ENCODE measurements at places on chromosomes 4 and X.

DNA sequence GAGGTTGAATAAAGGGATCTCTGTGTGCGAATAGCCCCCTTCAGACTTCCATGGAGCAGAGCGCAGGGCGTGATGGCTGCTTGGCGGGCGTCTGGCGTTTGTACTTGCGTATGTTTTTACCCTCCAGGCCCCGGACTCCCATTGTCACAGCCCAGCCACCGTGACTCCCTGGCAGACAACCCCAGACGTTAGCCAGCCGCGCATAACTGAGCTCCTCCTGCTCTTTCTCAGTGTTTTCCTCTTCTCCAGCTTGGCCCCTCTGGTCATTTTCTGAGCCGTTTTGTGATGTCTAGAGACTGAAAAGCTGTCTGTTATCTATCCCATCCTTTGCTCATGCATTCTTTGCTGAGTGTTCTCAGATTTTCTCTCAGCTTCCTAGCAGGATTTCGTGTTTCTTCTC, 54.3 kb downstream of the IGFBP7 start:
- no peak for DNase-seq

- DNase-seq, result no peak
Measured at GRCh38 chr4:37434469-37434868, 189.9 kb downstream of the NWD2 start.

DNA sequence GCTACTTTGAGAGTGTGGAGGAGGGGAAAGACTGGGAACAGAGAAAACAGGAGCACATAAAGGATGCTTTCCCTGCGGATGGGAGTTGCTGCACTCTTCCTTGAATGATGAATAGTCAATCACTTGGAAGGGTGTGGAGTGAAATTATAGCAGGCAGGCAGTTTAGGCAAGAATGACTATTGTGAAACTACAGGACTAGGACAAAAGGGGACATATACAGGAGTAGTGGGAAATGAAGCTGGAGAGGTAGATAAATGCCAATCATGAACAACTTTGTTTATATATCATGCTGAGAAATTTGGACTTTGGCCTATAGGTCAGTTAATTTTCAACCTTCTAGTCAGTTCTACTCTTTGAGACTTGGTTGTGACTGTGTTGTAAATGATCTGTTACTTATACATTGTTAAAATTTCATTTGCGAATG, 76.9 kb downstream of the PAQR3 start:
- DNase-seq, result no peak

GRCh38 chr4:165207431-165208220, at the start of gene KLHL2:
TSS of gene KLHL2 (plus strand) at chr4:165207561. CDS start at chr4:165207877, 316 bp downstream.
- peak; percentile 43 for DNase-seq

DNA sequence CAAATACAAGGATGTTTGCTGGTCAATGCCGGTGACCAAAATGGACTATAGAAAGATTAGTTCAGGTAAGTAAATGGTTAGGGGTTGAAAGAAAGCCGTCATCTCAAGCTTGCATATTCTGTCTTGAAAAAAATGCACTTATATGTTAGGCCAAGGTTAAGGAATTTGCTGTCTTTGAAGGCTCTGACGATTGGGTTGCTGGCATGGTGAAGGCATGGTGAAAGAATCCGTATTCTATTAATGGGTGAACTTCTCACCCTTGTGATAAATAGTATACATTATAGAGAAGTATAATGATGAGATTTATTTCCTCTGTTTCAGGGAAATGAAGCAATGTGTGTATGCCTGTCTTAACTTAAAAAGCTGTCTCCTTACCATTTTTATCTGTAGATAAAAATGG, 132.6 kb downstream of the ADGRL3 start:
- DNase-seq, result no peak

GRCh38 chr4:147368948-147369347, 111.9 kb upstream of the EDNRA start:
- no peak for DNase-seq

GRCh38 chr4:117971403-117971802, 62.9 kb upstream of the NDST3 start:
- DNase-seq, result no peak

- no peak for DNase-seq
Measured at GRCh38 chr4:29549342-29549741, 1170.8 kb upstream of the PCDH7 start.

- no peak for DNase-seq
Measured at GRCh38 chrX:43718081-43718480, 62.0 kb downstream of the MAOA start.

DNA sequence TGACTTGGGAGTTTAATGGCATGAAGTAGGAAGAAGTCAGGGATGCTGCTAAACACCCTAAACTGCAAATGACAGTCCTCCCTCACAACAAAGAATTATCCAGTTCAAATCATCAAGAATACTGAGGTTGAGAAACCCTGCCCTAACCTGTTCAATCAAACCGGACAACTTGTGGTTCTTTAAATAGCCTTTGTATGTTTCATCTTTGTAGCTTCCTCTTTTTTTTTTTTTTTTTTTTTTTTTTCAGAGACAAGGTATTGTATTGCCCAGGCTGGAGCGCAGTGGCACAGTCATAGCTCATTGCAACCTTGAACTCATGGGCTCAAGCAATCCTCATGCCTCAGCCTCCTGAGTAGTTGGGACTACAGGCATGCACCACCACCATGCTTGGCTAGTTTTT, 52.5 kb upstream of the TTC29 start:
- DNase-seq, result no peak

GRCh38 chr4:88758264-88758663, 60.6 kb upstream of the NAP1L5 start:
- DNase-seq, result no peak

GRCh38 chr4:6250235-6250983, 19.2 kb upstream of the WFS1 start:
- no peak for DNase-seq

- DNase-seq, result no peak
Measured at GRCh38 chrX:108169768-108170167, 78.2 kb downstream of the ATG4A start.

GRCh38 chr4:152806501-152807125, 26.9 kb downstream of the ARFIP1 start:
- no peak for DNase-seq

- no peak for DNase-seq
Measured at GRCh38 chr4:141486375-141486997, 149.9 kb upstream of the IL15 start.

GRCh38 chrX:46072791-46073190, 472.4 kb downstream of the ZNF674 start:
- DNase-seq, result no peak

DNA sequence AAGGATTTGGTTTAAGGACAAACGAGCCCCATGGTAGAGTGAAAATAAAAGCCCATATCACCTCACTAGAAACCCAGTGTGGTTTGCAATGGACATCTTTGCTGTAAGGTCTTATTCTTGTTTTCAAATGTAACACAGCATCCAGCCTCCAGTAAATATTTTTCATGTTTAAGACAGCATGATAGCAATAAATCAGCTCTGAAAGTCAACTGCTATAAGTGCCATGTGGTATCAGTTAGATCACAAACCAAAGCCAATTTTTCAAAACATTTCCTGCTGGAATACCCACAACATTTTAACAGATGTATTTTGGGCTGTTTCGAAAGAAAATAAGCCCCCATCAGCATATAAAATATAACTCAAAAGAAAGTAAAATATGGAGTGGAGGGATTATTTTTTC, 24.0 kb upstream of the SCML1 start:
- DNase-seq, result no peak

GRCh38 chr4:87855559-87855958, 22.8 kb downstream of the MEPE start:
- no peak for DNase-seq

DNA sequence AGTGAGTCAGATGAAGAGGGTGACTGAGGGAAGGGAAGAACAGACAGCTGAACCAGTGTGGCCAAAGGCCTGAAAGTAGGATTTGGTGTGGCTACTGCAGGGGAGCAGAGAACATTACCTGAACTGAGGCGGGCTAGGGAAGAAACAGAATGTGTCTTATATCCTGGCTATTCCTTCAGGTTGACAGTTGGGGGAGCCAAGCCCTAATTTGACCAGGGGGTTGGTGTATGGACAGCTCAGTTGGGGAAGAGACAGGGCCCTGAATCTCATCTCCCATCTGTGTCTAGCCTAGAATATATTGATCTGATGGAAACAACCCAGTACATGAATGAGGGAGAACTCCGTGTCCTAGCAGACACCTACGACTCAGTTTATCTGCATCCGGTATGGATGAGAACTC, 4.2 kb downstream of the HDAC6 start:
- no peak for DNase-seq

- no peak for DNase-seq
Measured at GRCh38 chr4:122548452-122548851, 72.4 kb downstream of the IL21 start.

- no peak for DNase-seq
Measured at GRCh38 chrX:118545510-118545909, 49.9 kb downstream of the DOCK11 start.

DNA sequence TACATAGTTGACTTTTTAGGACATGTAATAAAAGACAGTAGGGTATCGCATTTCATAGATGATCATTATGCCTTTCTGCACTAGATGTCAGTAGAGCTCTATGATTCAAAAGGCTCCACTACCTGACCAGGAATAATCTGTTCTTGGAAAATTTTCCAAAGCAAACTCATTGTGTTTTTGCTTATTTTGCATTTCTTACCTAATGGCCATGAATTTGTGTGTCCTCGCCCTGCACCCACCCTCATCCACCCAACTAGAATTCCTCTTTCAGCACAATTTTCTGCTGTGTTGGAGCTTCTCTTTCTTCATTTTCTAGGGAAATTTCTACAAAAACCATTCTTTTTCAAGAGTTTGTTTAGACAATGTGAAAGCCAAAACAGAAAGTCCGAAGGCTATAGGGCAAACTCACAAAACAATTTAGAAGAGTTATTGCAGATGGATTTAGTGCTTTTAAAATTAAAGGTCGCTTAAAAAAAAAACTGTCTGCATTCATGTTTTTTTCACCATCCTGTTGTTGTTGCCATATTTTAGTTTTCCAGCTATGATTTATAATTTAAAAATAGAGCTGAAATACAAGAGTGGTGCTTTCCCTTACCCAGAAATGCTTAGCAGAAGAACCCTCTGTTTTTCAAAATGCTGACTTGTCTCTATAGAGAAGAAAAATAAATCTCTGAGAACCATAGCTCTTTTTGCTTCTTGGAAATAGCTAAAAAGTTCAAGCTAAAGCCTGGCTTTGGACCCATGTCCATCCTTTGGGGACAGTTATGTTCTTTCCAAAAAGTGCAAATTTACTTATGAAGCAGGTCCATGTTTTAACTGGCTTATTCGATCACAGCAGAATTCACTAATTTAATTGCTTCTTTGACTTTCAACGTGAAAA, 183.7 kb downstream of the SPATA18 start:
- DNase-seq, result no peak

DNA sequence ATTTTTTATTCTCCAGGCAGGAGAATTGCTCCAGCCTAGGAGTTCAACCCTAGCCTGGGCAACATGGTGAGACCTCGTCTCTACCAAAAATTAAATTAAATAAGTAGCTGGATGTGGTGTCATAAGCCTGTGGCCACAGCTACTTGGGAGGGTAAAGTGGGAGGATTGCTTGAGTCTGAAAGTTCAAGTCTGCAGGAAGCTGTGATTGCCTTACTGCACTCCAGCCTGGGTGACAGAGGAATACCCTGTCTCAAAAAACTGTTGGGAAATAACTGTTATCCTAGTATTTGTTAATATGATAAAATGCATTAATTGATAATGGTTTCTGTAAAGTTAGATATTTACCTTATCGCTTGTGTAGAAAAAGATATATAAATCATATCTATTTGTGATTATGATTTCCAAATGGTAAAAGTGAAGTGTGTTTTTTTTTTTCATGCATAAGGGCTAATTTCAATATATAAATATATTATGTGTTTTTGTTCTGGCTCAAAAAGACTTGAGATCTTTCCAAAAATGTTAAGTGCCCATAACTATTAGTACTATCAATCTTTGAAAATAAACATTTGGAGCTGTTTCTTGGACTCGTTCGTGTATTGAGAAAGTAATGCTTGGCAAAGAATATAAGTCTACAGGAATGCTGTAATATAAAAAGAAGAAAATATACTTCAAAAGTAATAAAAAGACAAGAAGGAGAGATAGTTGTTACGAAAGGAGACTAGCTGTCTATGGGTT, 396.6 kb downstream of the ADGRL3 start:
- no peak for DNase-seq

- no peak for DNase-seq
Measured at GRCh38 chr4:186724058-186724863, 605 bp upstream of the FAT1 start.

DNA sequence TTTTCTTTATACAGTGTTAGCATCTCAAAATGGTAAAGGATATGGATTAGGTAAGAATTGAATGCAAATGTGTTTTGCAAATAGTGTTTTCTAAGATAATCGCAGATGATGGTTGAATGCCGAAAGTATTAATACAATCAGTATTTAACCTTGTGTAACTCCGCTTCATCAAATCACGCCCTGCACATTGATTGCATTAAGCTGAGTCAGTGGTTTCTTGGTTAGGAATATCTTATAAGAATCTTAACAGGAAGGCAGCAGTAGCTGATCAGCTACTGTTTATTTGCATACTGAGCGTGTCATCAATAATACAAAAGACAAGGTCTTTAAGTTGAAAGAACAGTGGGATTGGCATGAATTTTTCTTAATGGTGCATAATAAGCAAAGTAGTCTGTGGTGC, 545.4 kb downstream of the RPA4 start:
- no peak for DNase-seq

DNA sequence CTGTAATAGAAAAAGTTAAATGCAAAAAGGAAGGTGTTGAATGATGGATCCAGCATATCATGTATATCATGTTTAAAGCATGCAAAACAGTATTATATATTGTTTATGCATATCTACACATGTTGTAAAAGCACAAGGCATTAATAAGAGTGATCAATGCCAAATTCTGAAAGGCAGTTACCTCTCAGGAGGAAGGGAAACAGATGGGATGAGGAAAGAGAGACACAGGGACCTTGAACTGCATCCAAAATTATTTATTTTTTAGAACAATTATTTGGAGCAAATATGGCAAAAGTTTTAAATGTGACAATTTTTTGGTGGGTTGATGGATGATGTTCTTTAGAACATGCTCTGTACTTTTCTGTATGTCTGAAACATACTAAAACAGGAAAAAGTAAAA, 193.4 kb downstream of the CLCN4 start:
- DNase-seq, result no peak

- DNase-seq, result no peak
Measured at GRCh38 chr4:117596917-117597480, 437.3 kb upstream of the NDST3 start.

DNA sequence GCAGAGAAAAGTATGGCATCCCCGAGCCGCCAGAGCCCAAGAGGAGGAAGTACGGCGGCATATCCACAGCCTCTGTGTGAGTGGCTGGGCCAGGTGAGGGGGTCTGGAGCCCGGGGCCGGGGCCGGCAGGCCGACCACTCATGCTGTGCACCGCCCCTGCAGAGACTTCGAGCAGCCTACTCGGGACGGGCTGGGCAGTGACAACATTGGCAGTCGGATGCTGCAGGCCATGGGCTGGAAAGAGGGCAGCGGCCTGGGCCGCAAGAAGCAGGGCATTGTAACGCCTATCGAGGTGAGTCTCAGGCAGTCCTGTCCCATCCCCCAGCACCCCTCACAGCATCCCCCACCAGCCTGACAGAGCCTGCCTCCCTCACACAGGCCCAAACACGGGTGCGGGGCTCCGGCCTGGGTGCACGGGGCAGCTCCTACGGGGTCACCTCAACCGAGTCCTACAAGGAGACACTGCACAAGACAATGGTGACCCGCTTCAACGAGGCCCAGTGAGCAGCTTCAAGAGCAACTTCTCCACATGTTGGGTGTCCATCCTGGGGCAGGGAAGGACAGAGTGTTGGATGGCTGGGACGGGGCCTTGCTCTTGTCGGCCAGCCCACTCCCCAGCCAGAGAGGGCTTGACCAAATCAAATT, 7.4 kb upstream of the UBA1 start:
- DNase-seq, result no peak

Measured in tibial nerve (tissue), 4 donors.